B cell (primary cell): ENCODE measurements at places on chromosomes 7 and 10.
A peak's percentile ranks its signal among the peaks of the same experiment; 100 is the strongest.

- H3K27ac ChIP-seq: no peak overlapping the region
- no peaks in the 10 kb centered on the region for H3K27me3 ChIP-seq
- no peaks in the 10 kb centered on the region for H3K4me1 ChIP-seq
Observed at GRCh38 chr7:136527554-136527953, 340.9 kb upstream of the CHRM2 start.

- H3K4me1 ChIP-seq: peaks cover 72% of the 10 kb centered on the region
Observed at GRCh38 chr10:14588084-14588937, 186.4 kb downstream of the FAM107B start.

GRCh38 chr7:94111009-94111408 lies 106.9 kb upstream of the BET1 start:
- no peak overlapping the region for H3K4me3 ChIP-seq
- H3K27me3 ChIP-seq: no peaks in the 10 kb centered on the region
- H3K27ac ChIP-seq: no peak overlapping the region
- no peak for DNase-seq
- H3K4me1 ChIP-seq: no peaks in the 10 kb centered on the region
- H3K36me3 ChIP-seq: no peaks in the 10 kb centered on the region

DNA sequence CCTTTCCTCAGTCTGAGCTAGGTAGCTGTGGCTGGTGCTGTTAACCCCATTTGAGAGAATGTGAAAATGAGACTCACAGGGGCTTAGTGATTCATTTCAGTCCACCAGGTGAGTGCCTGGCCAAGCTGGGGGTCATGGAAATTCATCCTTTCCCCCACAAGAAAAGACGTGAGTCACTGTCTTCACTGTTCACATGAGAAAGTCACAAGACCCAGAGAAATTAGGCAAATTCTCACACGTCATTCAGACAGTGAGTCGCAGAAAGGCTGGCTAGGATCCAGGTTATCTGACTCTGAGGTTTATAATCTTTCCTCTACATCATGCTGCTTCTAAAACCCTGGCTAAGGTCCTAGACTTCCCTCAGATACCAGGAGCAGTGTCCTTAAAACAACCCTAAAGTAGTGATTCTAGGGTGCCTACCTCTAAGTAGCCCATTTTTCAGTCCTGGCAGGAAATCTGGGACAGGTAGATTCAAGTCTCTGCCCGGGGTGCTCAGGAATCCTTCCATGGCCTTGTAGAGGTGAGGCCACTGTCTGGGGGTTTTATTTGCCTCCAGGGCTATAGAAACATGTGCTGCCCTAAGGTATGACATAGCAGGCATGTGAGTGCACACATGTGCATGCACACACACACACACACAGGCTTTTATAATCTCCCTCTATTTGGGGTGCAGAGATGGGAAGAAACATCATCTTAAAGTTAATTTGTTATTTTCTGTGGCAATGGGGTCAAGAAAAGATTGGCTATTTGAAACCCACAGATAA lies 427.9 kb upstream of the CELF2 start:
- DNase-seq: no peak
- no peaks in the 10 kb centered on the region for H3K27me3 ChIP-seq
- H3K4me1 ChIP-seq: no peaks in the 10 kb centered on the region
- H3K27ac ChIP-seq: no peak overlapping the region
- H3K36me3 ChIP-seq: no peaks in the 10 kb centered on the region

GRCh38 chr10:49220679-49221078 lies 32.5 kb upstream of the TMEM273 start:
- no peak overlapping the region for H3K27ac ChIP-seq
- no peaks in the 10 kb centered on the region for H3K36me3 ChIP-seq
- no peak for DNase-seq

DNA sequence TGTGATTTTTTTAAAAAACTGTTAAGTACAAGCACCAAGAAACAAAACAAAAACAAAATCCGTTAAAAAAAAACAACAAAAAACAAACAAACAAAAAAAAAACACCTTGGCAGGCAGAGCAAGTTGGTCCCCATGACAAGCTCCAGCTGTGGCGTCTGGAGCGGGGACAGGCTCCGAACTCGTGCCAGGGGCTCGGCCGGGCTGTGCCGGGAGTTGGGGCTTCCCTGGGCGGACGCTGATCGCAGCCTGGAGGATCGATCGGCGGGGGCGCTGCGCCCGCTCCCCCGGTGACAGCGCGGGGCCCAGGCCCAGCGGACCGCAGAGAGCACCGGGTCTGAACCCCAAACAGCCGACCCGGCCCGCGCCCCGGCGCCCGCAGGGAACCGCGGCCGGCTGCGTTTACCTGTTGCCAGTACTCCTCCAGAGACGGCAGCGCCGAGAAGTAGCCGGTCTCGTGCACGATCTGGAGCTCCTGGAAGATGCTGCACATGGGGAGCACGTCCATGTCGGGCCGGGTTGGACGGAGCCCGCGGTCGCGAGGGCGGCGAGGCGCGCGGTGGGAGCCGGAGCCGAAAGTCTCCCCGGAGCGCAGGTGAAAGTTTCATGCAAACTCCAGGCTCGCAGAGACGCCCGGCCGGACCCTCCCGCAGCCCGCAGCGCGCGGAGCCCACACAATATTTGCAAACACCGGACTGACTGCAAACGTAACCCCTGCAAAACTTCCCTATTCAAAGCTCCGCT lies at the start of gene KLF6:
Gene KLF6, minus strand, starts transcription at position 700 of the 741 bp plus-strand sequence. Its CDS starts 195 bp downstream, at position 505.
- peak within 1 kb of the TSS; percentile 100 for H3K27ac ChIP-seq
- DNase-seq: no peak
- H3K4me1 ChIP-seq: peaks cover 40% of the 10 kb centered on the region
- H3K27me3 ChIP-seq: no peaks in the 10 kb centered on the region

DNA sequence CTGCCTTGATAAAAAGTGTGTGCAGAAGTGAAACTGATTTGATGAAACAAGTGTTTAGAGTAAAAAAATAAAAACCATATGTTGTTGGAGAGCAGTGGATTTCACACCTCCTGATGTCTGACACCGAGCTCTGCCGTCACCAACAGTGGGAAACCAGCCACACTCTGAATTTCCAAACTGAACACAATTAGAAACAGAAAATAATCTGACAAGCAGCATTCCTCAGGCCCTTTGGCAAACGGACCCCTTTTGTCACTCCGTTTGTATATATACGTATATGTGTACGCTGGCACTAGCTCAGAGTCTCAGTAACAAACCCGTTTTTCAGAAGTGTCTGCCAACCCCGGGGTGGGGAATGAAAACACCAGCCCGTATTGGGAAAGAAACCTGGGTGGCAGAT lies 32.4 kb downstream of the TACC2 start:
- H3K4me1 ChIP-seq: no peaks in the 10 kb centered on the region
- no peaks in the 10 kb centered on the region for H3K27me3 ChIP-seq
- H3K36me3 ChIP-seq: no peaks in the 10 kb centered on the region
- H3K4me3 ChIP-seq: no peak overlapping the region

GRCh38 chr7:99379043-99379577 lies 4.6 kb downstream of the ARPC1B start:
- H3K27me3 ChIP-seq: no peaks in the 10 kb centered on the region
- H3K36me3 ChIP-seq: no peaks in the 10 kb centered on the region
- peak overlapping the region; percentile 96 for H3K27ac ChIP-seq
- DNase-seq: peak; percentile 70

- H3K36me3 ChIP-seq: no peaks in the 10 kb centered on the region
- peaks cover 26% of the 10 kb centered on the region for H3K4me1 ChIP-seq
- no peak overlapping the region for H3K27ac ChIP-seq
- no peaks in the 10 kb centered on the region for H3K27me3 ChIP-seq
- no peak for DNase-seq
Observed at GRCh38 chr10:72697716-72698115, 5.8 kb downstream of the MCU start.

- DNase-seq: no peak
- H3K27me3 ChIP-seq: no peaks in the 10 kb centered on the region
- peaks cover 6% of the 10 kb centered on the region for H3K4me1 ChIP-seq
Observed at GRCh38 chr10:3467052-3467951, 294.7 kb upstream of the PITRM1 start.

DNA sequence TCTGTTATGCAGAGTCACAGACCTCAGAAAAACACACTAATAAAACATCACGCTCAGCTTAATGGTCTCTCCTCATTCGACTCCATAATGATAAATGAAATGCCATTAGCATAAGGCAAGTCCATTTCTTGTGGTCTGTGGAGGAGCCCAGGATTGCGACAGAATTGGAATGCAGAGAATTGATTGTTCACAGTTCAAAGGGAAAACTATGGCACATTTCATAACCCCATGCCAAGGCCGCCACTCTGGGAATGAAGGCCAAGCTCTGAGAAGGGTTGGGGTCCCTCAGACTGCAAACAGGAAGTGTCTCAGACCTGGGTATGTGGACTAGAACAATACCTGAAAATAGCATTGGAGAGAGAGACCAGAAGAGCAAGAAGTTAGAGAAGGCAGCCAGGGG lies 398.9 kb downstream of the ADRA2A start:
- H3K4me3 ChIP-seq: no peak overlapping the region
- H3K27me3 ChIP-seq: no peaks in the 10 kb centered on the region
- no peaks in the 10 kb centered on the region for H3K36me3 ChIP-seq
- no peaks in the 10 kb centered on the region for H3K4me1 ChIP-seq

GRCh38 chr7:13111230-13111629 lies 423.8 kb downstream of the ARL4A start:
- no peak overlapping the region for H3K27ac ChIP-seq
- DNase-seq: no peak
- H3K36me3 ChIP-seq: no peaks in the 10 kb centered on the region
- H3K4me3 ChIP-seq: no peak overlapping the region
- no peaks in the 10 kb centered on the region for H3K27me3 ChIP-seq

- no peak for DNase-seq
- H3K4me3 ChIP-seq: no peak overlapping the region
- no peaks in the 10 kb centered on the region for H3K4me1 ChIP-seq
- H3K36me3 ChIP-seq: no peaks in the 10 kb centered on the region
- peaks cover 11% of the 10 kb centered on the region for H3K27me3 ChIP-seq
Observed at GRCh38 chr7:1698201-1698600, 28.1 kb downstream of the ELFN1 start.

DNA sequence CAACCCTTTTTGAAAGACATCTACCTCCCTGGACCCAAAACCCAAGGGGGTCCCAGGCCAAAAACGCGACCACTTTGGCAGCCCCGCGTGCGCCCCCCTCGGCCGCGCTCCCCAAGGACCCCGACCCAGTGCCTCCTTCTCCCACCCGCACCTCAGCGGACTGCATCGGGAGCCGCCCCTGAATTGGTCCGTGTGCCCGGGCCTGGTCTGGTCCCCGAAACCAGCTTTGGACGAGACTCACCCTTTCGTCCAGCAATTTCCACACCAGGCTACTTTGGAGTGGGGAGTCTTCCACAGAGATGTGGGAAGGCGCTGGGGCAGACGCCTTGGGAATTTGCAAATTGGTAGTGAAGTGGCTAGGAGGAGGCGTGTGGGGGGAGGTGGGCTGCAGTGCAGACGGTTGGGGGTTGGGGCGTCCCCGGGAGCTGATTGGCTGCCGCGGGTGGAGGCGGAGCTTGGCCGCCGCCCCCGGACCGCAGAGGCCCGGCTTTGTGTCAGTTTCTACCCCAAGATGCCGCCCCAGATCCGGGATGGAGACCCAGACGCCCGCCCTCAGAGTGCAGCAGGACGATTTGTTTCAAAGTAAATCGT lies 16.9 kb downstream of the TCAF1 start:
- H3K4me3 ChIP-seq: no peak overlapping the region
- H3K36me3 ChIP-seq: no peaks in the 10 kb centered on the region
- H3K27ac ChIP-seq: no peak overlapping the region
- peaks cover 46% of the 10 kb centered on the region for H3K27me3 ChIP-seq
- DNase-seq: no peak

DNA sequence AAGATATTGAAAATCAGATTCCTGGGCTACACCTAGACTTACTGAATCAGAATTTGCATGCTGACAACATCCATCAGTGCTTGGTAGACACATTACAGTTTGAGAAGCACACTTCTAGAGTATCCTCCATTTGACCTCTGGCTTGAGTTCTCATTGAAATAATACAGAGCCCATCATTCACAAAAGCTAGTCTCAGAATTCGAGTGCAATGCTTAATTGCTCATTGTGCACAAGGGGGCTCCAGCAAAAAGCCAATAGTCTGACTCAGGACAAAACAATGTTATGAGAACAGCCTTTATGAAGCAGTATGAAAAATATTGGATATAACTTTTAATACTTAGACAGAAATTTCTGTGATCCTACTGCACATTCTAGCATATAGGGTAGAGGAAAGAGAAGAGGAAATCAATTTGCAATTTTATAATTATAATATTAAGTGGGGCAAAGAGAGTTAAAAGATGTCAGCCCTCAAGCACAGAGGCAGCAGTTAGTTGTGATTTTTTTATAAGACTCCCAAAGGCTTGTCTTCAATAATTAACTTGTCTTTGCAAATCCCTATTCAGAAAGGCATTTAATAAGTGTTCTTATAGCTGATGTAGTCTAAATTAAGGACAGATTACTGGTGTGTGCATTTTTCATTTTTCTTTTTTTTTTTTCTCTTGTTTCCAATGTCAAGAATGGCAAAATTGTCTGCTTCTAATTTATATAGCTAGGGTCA lies 105.8 kb upstream of the ANK3 start:
- DNase-seq: no peak
- H3K27ac ChIP-seq: no peak overlapping the region
- no peaks in the 10 kb centered on the region for H3K36me3 ChIP-seq
- no peaks in the 10 kb centered on the region for H3K4me1 ChIP-seq
- H3K27me3 ChIP-seq: no peaks in the 10 kb centered on the region

DNA sequence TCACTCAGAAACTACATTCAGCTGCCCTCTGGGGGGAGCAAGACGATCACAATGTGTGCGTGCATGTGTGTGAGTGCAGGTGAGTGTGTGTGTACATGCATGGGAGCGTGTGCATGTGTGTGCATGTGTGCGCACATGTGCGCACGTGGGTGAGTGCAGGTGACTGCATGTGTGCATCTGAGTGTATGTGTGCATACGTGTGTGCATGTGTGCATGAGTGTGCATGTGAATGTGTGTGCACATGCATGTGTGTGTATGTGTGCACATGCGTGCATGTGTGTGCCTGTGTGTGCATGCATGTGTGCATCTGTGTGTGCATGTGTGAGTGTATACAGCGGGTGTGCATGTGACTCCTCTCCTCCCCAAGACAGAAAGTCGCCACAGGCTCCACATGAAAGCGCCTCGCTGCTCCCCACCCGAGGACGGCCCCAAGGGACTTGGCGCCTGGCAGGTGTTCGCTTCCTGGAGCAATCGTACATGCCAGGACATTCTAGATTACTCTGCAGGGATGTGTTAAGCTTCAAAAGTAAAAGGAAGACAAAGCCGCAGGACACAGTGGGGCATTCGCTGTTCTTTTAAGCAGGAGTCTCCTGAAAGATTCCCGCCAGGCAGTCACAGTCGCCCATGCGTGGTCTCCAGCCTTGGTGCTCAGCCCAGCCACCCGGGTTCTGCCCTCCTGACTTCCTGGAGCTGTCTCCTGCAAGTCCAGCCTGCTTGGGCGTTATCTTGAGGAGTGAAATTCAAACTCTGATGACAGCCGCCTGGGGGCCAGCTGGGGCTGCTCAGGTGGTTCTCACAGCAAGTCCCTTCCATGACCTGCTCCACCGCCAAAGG lies 42.0 kb upstream of the ADGRA1 start:
- H3K27me3 ChIP-seq: no peaks in the 10 kb centered on the region
- H3K4me1 ChIP-seq: no peaks in the 10 kb centered on the region
- no peaks in the 10 kb centered on the region for H3K36me3 ChIP-seq

- DNase-seq: no peak
- H3K27me3 ChIP-seq: no peaks in the 10 kb centered on the region
- H3K27ac ChIP-seq: no peak overlapping the region
Observed at GRCh38 chr10:94092848-94093247, 99.1 kb downstream of the PLCE1 start.
